Iris pigment epithelial cell (primary cell): ENCODE measurements at places on chromosomes 3 and 15.

- DNase-seq, result no peak
Measured at GRCh38 chr3:60952055-60952454, 299.2 kb downstream of the FHIT start.

- peak; percentile 83 for DNase-seq
Measured at GRCh38 chr15:50057905-50058639, 61.0 kb downstream of the ATP8B4 start.

GRCh38 chr15:39869254-39869653 lies 50.8 kb downstream of the GPR176 start:
- DNase-seq, result no peak

DNA sequence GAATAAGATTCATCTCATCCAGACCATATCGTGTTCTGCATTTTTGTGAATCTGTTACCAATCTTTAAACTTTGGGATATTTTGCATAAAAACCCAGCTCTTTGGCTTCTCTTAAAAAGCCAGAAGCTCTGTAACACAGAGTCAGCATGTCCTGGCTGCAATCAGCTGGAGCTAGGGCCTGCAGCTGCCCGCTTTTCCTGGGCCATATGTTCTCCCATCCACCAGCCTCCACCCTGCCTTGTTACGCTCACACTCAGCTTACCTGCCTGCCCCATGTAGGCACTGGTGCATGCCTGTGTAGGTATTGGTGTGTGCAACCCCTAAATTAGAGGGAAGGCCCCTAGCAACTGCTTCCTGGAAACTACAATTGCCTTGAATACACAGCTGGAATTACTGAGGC lies 48.2 kb downstream of the CRYGS start:
- DNase-seq, result no peak

DNA sequence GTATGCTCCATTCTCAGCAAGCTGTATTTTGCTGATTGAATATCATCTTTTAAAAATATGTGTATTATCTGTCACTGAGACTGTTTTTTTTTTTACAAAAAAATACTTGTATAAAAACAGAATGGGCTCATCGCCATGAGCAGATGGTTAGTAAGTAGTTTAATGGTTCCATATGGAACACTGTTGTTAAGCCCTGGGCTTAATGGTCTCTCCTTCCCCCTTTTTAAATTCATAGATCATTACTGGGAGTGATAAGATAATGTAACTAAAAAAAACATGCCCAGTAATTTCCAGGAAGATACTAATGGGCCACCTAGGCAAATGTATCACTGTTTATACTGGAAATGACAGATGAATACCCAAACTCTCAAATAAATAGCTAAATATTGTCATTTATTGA lies 95.3 kb upstream of the TPRG1 start:
- DNase-seq, result no peak

GRCh38 chr3:10549617-10550230 lies 44.3 kb upstream of the ATP2B2 start:
- DNase-seq, result no peak

- peak; percentile 89 for DNase-seq
Measured at GRCh38 chr3:29649815-29650547, 369.1 kb downstream of the RBMS3 start.

DNA sequence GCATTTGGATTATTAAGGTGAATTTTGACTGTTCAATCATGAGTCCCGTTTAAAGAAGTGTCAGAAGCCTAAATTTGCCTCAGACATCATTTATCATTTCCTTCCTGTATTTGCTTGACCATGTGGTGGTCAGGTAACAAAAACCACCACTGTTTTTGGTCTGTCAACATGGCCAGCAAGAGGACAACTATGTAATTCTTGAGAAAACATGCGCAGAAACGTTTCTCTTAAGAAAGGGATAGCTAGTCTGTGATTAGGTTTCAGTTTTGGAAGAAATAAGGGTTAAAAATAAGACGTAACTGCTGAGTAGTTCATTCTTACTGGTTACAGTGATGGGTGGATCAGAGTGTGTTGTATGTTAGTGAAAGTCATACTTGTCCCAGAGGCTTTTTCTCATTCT lies 204.5 kb downstream of the AKAP13 start:
- DNase-seq, result no peak

GRCh38 chr15:59380902-59381610 lies 8.4 kb upstream of the MYO1E start:
- no peak for DNase-seq

DNA sequence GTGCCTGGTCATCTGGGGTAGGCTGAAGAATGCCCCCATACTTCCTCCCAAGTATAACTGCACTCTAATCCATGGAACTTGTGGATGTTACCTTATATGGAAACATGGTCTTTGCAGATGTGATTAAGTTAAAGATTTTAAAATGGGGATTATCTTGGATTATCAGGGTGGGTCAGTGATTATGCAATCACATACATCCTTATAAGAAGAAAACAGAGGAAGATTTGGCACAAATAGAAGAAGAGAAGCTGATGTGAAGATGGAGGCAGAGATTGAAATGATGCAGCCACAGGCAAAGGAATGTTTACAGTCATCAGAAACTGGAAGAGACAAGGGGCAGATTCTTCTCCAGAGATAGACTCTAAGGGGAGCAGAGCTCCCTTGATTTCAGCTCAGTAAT lies 1.8 kb upstream of the MRPS22 start:
- no peak for DNase-seq

- DNase-seq, result no peak
Measured at GRCh38 chr15:53404930-53405493, 354.5 kb downstream of the WDR72 start.

GRCh38 chr15:38058596-38059075 lies 124.2 kb downstream of the TMCO5A start:
- DNase-seq, result peak; percentile 59

DNA sequence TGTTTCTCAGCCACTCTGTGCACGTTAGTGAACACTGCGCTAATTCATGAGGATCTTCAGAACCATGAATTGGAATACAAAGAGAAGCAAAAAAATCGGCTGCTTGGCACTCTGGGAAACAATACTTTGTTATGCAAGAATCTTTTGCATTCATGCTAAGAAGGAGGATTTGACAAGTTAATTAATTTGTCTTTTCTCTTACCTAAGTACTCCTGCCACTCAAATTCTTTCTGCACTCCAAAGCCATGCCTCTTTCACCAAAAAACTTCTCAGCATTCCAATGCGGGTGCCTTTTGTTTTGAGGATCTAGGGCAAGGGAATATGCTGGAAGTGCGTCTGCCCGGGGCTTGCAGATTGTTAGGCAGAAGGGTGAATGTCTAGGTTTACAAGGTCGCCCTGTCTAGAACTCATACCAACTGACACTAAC lies 11.3 kb upstream of the KAT2B start:
- no peak for DNase-seq

- DNase-seq, result no peak
Measured at GRCh38 chr15:22806664-22807063, 20.2 kb downstream of the NIPA1 start.

DNA sequence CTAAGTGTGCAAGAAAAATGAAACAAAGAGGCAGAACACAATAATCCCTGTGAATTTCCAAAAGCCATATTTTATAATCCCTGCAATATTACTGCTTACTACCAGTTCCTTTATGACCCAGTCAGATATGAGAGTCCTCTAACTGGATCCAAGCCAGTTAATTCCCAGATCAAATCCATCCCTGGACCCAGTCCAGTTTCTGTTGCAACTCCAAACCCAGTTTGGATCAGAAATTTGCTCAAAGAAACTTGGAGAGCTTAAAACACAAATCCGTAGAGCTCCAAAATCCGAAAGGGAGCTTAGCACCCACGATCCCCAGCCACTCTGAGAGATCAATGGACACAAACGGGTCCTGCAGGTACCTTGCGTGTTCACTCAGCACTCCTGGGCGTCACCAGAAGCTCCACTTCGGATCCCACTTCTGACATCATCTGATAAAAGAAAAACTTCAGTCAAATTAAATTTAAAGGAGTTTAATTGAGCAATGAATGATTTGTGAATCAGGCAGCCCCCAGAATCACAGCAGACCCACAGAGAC lies 32.6 kb upstream of the THUMPD3 start:
- no peak for DNase-seq

DNA sequence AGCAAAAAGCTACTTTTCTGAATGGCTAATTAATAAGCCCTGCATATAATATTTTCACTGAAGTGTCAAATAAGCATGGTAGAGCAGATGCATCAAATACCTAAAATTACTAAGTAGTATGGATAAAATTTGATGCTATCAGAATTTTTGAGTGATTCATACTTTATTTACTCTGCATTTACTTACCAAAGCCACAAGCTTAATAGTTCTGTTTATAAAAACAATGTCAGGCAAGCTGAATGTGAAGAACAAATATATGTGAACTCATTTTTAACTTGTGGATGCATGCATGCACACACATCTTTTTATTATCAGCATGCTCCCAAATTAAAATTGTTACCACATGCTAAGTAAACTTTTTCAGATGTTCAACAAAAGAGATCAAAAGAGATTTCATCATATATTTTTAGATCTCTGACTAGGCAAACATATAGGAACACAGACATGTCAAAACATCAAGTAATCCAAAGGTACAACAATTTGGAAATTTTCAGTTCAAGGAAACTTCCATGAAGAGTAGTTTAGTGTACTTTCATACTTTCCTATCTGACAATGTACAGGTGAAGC lies 969.4 kb downstream of the ROBO1 start:
- DNase-seq, result no peak

DNA sequence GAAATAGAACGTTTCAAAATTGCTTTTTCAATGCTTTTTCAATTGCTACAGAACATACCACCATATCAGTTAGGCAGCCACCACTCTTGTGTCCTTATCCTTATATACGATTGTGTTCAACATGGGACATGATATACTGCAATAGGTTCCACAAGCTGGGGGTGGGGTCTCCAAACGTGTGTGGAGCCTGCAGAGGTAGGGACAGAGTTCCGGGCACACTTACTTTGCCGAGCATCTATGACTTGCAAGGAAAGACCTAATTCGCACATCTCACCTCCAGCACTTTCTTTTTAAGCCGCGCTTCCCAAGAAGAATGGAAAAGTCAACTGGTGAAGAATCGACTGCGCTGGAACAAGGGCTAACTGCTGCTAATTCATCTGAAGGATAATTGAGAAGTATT lies 39.6 kb upstream of the SFMBT1 start:
- no peak for DNase-seq

DNA sequence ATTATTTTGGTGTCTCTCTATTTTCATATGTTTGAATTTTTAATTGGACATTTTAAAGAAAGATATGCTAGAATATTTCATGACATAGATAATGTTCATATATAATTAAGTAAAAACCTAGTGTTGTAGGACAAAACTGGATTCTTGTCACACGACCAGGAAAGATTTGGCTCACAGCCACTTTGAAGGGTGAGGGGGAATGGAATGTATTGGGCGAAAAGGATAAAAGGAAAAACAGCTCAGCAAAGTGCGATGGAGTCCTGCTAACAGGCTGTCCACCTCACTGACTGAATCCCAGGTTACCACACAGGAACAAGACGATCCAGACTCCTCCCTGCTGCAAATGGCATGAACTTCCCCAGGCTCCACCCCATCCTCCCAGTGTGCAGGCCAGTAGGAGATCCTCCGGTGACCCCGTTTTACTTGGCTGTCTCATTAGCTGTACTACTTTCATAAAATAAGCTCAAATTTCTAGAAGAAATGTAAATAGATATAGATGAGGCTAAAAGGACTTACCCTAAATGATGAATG lies 186.2 kb downstream of the CD47 start:
- no peak for DNase-seq

- no peak for DNase-seq
Measured at GRCh38 chr3:74200952-74201351, 413.5 kb downstream of the CNTN3 start.

GRCh38 chr3:148707601-148708380 lies 10.1 kb downstream of the AGTR1 start:
- DNase-seq, result peak; percentile 69

- DNase-seq, result no peak
Measured at GRCh38 chr3:166263460-166263859, 426.2 kb upstream of the BCHE start.

- no peak for DNase-seq
Measured at GRCh38 chr3:123089611-123090331, 22.9 kb downstream of the PDIA5 start.

DNA sequence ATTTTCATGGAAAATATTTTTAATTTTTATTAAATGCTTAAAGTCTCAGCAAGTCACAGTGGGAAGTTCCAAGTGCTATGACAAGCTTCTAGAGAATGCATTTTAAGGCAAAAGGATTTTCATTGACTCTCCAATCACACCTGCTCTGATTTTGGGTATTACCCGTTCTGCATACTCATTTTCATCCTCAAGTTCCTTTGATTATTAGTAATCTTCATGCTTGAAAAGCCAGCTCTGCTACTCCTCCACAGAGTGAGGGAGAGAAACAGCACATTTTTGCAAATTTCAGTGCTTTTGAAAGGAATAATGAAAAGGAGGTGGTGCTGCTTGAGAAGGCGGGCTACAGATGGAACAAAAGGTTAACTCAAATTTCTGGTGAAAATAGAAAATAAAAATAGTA lies 450.7 kb downstream of the NSUN3 start:
- DNase-seq, result no peak

- DNase-seq, result no peak
Measured at GRCh38 chr15:91254766-91255165, 154.7 kb downstream of the SV2B start.

GRCh38 chr3:194103505-194103904 lies 32.4 kb upstream of the HES1 start:
- DNase-seq, result no peak
